ENCODE measurements at places on chromosomes 13 and 19.

- DNase-seq = no peak
Measured at GRCh38 chr13:26695360-26695705, 65.3 kb downstream of the GPR12 start.

GRCh38 chr13:68481130-68481529 lies 1251.0 kb upstream of the PCDH9 start:
- no peak for DNase-seq

- no peak for DNase-seq
Measured at GRCh38 chr13:50921706-50922105, 12.1 kb downstream of the RNASEH2B start.

GRCh38 chr13:49214917-49215376 lies 5.2 kb upstream of the MLNR start:
- no peak for DNase-seq

- DNase-seq = no peak
Measured at GRCh38 chr13:114087430-114087829, 45.0 kb downstream of the RASA3 start.

DNA sequence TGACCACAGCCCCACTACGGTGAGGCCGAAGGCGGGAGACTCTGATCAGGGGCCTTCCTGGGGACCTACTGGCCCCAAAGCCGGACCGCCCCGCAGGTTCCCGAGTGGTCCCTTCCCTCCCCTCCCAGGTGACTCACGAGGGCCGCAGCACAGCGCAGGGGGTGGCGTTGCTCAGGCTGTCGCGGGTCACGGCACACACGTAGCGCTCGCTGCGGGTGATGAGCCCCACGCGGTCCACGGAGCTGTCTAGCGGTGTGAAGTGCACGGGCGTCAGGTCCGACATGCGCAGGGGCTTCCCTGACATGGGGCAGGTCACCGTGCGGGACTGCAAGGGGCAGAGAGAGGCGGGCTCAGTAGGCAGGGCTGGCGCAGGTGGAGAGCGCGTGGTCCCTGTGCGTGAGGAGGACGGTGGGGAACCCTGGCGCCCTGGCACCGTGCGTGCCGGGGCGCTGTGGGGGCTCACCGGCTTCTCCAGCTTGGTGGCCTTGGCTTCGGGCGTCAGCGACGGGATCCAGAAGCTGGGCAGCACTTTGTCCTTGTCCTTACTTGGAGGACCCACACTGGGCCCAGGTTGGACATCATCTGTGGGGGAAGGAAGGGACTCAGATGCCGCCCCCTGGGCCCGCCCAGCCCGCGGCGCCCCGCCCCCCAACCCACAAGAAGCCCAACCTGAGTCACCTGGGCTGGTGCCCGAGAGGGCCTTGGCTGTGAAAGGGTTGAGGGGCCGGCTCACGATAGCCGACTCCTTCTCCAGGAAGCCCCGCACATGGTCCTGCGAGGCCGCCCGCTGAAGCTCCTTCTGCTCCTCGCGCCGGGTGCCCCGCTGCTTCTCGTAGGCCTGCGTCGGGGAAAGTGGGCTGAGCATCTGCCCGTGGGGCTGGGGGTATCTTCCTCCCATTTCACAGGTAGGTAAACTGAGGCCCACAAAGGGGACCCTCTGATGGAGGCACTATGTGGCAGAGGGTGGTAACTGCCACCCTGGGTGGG lies 23.7 kb downstream of the NOSIP start:
- DNase-seq = no peak

GRCh38 chr19:33796164-33796875 lies at the start of gene KCTD15:
TSS of gene KCTD15 (plus strand) at chr19:33796870. CDS start at chr19:33800455, 3,585 bp downstream.
- DNase-seq = no peak

- DNase-seq = no peak
Measured at GRCh38 chr19:40599902-40600569, 1.1 kb upstream of the LTBP4 start.

DNA sequence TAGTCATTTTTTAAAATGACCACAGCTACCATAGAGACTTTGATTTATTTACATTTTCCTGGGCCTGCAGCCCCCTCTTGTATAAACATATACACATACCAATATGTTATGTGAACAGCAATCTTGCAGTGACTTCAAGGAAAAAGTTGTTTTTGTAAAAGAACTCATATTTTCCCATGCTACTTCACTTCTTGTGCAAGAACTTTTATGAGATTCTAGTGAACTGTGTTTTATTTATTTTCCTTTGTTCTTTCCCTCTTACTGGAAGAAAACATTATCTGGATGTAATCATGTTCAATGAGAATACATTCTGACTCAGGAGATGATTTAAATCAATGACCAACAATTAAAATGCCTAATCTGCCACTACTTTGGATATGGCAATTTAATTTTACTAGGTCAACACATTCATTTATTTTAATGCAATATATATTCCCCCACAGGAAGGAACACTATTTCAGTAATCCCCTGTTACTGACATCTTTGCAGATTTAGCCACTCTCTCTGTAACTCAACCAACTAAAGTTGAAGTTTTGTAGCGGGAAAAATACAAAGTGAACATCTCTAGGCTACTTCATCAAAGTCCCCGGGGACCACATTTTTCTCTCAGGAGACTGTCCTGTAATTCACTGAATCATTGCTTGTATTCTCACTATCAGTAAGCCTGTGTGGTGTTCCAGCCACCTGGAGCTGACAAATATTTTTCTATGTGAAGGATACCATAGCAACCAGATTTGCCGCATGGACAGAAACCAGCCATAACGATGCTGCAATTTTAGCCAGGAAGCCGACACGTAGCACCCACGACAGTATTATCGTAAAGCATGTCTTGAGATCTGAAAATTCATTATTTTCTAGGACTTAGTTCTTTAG lies 90.5 kb downstream of the STARD13 start:
- no peak for DNase-seq

- DNase-seq = no peak
Measured at GRCh38 chr13:44323754-44324153, 49.9 kb upstream of the SERP2 start.

- DNase-seq = no peak
Measured at GRCh38 chr13:99988529-99989275, 7.1 kb downstream of the ZIC2 start.

DNA sequence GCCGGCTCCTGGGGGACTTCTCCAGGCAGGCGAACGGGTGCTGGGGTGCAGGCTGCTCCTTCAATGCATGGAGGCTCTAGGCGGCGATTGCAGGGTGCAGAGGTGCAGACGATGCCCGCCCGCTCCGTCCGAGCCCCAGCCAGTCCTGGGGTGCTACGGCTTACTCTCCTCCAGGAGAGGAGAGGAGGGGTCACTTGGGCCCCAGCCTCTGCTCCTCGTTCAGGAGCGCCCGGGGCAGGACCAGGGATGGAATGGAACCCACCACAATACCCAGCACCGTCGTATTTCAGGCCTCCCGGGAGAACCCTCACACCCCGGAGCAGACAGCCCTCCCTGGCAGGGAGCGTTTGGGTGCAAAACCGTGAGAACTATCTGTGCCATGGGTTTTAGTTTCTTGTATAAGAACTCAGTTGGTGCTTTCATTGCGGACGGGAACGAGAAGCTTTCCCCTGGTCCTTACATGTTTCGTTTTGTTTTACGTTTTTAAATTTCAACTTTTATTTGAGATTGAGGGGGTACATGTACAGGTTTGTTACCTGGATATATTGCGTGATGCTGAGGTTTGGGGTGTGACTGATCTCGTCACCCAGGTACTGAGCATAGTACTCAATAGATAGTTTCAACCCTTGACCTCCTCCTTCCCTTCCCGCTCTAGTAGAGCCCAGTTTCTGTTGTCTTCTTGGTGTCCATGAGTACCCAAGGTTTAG lies 46.8 kb downstream of the ARHGEF18 start:
- no peak for DNase-seq

DNA sequence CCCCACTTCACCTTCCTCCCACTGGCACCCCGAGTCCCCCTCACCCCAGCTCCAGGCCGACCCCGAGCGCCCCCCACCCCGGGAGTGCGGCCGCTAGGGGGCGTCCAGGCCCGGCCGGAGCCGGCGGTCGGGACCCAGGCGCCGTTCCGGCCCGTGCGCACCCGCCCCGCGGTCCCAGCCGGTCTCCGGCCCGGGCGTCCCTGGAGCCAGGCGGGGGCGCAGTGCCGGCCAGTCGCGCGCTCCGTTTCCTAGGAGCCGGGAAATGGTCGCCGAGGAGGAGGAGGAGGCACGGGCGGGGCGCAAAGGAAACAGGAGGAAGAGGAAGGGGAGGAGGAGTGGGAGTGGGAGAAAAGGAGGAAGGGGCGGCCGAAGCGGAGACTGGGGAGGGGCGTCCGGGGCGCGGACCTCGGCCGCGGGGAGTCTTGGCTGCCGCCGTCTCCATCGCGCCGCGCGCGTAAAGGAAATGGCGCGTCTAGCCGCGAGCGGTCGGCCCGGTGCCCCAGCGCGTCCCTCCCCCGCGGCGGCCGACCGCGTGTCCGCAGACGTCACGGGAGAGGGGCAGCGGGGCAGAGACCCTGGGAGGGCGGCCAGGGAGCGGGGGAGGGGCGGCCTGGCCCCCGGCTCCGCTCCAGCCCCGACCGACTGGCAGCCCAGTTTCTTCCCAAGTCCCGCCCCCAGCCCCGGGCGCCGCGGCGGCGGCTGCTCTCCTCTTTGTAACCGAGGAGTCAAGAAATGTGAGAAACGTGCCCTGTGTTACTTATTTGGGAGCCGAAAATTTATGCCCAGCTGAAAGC lies 1.1 kb upstream of the KCTD15 start:
- no peak for DNase-seq

DNA sequence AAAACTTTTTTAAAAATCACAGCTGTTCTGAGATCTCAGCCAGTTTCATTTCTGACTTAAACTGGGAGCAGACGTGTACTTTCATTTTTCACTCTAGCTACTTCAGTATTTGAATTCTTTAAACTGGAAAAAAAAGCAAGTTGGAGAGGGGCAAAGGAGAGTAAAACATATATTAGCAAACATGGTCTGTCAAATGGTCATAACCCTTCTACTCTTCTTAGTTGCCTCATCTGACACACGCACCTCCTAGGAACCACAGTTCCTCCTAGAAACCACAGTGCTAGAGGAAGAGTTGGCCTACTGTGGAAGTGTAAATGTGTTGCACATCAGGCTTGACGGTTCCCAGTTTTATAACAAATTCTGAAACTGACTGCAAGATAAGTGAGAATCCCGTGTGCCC lies 47.2 kb downstream of the TM9SF2 start:
- DNase-seq = no peak

- DNase-seq = no peak
Measured at GRCh38 chr13:74645586-74645985, 511.4 kb upstream of the KLF12 start.

- DNase-seq = no peak
Measured at GRCh38 chr13:30898678-30899241, 7.3 kb upstream of the MEDAG start.

DNA sequence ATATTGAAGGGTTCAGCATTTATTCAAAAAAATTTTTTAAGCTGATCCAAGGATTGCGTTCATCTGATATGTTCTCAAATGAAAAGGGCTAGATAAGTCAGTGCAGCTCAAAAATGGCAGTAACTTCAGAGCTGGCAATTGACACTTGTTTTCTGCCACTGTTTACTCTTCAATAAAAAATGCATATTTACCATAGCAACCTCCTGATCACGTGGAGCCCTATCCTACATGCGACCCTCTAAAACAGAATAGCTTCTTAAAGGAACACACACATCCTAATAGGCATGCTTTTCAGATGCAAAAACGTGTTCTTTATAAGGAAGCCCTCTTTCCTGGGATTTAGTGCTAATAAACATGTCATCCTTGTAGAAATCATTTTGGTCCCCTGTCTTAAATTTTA lies 150.2 kb downstream of the ZNF536 start:
- DNase-seq = no peak

DNA sequence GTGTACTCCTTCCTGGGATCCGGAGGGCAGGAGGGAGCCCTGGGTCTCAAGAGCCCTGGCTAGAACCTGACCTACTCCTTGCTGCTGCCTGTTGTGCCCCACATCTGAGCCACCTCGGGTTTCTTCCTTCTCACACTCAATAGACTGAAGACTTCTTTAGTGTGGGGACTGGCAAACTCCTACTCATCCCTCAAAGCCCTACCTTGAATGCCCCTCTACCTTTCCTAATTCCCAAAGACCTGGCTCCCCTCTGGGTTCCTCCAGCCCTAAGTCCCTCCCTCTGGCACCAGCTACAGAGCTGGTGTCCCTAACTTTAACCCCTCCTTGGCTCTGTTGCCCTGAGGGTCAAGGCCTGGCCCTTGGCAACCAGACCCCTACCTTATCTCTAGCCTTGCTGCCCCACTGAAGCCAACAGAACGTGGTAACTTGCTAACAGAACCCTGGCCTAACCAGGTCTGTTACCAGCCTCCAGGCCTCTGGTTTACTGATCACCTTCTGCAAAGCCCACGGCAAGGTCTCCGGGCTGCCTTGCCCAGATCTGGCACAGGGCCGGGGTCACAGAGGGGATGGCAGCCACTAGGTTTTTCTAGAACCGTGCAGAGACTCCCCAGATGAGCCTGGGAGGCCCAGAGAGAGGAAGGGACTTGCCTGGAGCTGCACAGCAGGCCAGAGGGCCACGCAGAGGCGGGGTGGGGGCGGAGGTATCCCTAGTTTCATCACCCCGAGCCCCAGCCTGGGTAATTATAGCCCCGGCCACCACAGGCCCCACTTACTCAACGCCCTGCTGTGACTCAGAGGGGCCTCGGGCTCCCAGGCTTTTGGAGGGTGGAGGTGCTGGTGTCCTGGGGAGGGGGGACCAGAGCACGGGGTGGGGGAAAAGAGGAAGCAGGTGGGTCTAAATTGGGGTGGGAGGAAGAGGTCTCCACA lies 15.3 kb downstream of the ZBTB7A start:
- DNase-seq = no peak

DNA sequence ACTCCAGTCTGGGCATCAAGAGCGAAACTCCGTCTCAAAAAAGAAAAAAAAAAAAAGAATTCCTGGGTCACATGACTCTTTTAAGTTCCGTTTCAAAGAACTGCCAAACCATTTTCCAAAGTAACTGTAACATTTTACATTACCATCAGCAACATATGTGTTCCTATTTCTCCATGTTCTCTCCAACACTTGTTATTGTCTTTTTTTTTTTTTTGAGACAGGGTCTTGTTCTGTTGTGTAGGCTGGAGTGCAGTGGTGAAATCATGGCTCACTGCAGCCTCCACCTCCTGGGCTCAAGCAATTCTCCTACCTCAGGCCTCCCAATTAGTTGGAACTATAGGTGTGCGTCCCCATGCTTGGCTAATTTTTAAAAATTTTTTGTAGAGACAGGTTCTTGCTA lies 6.5 kb downstream of the LGALS7B start:
- DNase-seq = no peak

GRCh38 chr19:43983544-43983911 lies 460 bp upstream of the ZNF155 start:
- no peak for DNase-seq

GRCh38 chr13:65914716-65915115 lies 1315.4 kb downstream of the PCDH9 start:
- DNase-seq = no peak

GRCh38 chr13:113596321-113597200 lies 12.0 kb downstream of the TFDP1 start:
- no peak for DNase-seq

Measured in NCI-H187 treated with DMSO at 0.1 percent for 48 hours (cell line).